Right kidney (tissue), 9 donors: ENCODE measurements at places on chromosomes 1 and 21.

DNA sequence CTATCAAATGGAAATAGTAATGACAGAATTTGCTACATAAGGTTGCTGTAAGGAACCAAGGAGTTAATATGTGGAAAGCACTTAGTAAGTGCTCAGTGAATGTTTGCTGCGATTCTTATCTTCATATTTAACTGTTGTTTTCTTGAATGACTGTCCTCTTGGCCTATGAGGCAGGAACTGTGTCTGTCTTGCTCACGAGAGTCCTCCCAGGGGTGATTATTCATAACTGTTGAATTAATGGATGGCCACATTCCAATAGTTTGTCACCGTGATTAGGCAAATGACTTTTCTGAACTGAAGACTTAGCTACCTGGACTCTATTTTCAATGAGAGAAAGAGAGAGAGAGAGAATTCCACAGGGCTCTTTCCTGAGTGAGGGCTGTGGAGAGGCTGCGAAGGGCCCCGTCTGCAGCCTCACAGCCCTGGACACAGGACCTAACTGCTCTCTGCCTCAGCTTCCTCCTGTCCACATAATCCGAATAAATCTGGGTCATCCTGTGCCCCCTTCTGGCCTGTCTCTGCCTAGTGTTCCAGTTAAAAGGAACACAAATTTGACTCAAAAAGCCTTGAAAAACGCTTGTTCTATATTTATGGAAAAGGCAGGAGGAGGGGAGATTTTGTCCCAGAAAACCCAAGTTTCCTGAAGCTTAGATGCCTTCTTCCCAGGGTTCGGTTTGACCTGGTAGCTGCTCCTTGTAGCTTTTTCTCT, 8.5 kb downstream of the EDN2 start:
- no peak for DNase-seq

DNA sequence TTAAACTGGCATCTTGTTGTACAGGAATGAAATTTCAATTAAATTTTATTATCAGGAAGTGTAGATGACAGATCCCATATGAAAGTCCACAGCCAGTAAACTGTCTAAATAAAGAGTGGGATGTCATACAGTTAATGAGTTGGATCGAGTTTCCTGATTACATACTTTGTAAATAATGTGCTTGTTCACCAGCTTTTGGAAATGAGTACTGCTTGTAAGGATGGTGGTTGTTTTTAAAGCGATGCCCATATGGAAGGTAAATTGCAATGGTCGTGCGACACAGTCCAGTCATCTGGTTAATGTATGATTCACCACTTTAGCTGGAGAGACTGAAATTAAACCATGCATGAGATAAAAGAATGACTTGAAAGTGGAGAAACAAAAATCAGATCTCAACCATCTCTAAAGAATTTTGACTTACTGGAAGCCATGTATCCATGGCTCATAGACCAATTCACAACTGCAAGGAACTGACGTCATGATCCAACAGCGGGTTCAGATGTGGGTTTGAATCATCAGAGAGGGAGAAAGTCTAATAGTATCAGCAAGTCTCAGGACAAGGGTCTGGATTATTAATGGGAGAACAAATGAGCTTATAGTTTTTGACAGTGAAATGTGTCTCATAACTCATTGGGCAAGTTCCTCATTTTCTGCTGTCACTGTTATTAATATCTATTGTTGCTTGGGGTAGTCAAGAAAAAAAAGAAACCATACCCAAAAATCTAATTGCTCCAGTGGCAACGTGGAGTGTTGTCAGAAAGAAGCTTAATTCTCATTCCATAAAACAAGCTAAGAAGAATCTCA, 49.0 kb downstream of the MAP10 start:
- DNase-seq, result peak; percentile 6

DNA sequence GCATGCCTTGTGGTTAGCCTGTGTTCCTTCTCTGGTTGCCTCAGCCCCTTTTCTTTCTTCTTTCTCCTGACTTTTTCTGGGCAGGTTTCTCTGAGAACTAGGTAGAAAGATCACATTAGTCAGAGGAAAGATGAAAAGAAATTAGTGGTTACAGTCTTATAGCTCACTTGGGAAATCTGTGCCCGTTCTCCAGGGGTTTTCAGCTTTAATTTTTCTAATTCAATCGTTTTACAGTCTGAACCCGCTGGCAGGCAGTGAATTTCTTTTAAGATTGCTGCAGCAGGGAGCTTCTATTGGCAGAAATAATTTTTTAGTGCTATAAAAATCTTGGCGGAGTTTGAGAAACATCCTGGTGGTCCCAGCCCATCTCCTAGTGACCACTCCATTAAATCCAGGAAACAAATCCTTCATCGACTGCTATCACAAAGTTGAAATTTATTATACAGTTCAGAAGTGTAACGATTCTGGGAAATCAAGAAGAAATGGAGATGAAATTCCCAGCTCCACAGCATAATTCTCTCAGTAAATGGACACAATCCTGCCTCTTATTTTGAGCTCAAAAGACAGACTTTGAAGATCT, 113.1 kb downstream of the PCP4 start:
- DNase-seq, result no peak

- no peak for DNase-seq
Observed at GRCh38 chr1:87834151-87834550, 505.5 kb downstream of the LMO4 start.

DNA sequence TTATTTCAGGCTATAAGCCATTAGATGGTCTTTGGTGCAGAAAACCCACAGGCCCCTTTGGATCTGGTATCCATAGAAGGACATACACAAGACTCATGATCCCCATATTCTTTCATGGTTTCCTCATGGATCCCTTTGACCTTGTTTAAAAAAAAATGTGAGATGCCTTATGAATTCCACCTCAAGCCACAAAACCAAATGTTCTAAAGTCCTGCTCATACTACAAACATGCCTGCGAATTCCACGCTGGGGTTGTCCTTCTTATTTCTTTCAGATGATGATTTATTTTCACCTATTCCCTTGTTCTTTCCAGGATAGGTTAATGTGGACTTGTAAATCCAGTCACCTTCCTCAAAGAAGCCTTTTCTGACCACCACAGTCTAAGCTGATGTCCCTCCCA, 256.9 kb upstream of the DPYD start:
- no peak for DNase-seq

- no peak for DNase-seq
Observed at GRCh38 chr1:93592551-93592949, 89.1 kb downstream of the BCAR3 start.

GRCh38 chr1:53172426-53173128, 24.0 kb upstream of the CPT2 start:
- DNase-seq, result no peak
